Stimulated activated naive CD8-positive, alpha-beta T cell treated with anti-CD3 and anti-CD28 coated beads, Interleukin-15, Interleukin-2, amounts not matched to agents 100 U/mL and 50 U/mL, for 24 hours (primary cell): ENCODE measurements at places on chromosomes 13 and 19.
A peak's percentile ranks its signal among the peaks of the same experiment; 100 is the strongest.

DNA sequence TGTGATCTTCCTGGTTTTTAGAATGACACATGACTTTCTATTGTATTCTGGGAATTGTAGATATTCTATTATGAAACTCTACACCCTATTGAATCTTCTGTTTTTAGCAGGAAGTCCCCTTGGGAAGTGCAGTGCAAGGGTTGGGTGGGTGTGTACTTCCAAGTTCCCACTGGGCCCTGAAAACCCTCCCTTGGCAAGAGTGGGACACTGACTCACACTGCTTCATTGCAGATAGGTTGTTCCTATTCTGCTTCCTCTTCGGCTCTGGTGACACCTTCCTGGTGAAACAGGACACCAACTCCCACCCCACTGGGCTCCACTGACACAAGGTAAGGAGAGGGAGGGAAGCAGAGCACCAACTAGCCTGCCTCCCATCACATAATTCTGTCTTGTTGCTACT is 121.8 kb downstream of the KCTD12 start:
- no peak for DNase-seq

DNA sequence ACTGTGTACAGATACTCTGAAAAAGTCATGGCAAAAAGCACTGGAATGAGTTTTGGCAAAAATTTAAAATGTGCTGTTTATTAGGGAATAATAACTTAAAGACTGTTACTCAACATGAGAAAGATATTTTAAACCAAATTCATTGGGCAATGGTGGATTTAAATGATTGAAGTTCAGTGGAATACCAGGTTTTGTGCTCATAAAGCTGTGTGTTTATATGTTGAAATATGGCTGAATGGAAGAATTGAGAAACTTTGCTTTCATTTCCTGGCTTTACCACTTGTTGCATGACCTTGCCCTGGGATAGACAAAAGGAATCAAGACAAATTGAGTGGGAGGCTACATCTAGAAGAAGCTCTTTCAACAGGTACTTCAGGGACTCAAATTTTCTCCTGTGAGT is 246.4 kb downstream of the GPC5 start:
- DNase-seq: no peak

- no peak for DNase-seq
Observed at GRCh38 chr19:14066134-14066533, 4.3 kb upstream of the PALM3 start.

- no peak for DNase-seq
Observed at GRCh38 chr13:106819413-106820180, 251.7 kb upstream of the ARGLU1 start.

- DNase-seq: no peak
Observed at GRCh38 chr19:5996102-5996501, 18.2 kb upstream of the RANBP3 start.

DNA sequence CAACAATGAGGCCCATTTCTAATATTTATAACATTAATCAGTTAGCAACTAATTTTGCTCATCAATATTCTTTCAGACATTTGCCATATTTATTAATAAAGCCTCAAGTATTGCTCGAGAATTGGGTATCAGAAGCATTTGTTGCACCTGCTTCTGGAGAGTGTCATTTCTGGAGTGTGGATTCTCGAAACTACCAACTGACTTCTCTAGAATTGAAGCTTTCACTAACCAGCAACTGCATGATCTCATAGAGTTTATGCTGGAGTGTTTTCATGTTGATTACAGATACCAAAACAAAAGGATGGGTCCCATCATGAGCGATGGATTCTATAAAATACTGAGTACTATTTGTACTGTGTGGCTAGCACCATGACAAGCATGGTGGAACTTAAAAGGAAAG is 121.0 kb upstream of the SLC7A1 start:
- DNase-seq: no peak

- DNase-seq: no peak
Observed at GRCh38 chr13:33379608-33380007, 94.1 kb upstream of the STARD13 start.

- no peak for DNase-seq
Observed at GRCh38 chr13:40596484-40596883, 70.0 kb downstream of the FOXO1 start.

DNA sequence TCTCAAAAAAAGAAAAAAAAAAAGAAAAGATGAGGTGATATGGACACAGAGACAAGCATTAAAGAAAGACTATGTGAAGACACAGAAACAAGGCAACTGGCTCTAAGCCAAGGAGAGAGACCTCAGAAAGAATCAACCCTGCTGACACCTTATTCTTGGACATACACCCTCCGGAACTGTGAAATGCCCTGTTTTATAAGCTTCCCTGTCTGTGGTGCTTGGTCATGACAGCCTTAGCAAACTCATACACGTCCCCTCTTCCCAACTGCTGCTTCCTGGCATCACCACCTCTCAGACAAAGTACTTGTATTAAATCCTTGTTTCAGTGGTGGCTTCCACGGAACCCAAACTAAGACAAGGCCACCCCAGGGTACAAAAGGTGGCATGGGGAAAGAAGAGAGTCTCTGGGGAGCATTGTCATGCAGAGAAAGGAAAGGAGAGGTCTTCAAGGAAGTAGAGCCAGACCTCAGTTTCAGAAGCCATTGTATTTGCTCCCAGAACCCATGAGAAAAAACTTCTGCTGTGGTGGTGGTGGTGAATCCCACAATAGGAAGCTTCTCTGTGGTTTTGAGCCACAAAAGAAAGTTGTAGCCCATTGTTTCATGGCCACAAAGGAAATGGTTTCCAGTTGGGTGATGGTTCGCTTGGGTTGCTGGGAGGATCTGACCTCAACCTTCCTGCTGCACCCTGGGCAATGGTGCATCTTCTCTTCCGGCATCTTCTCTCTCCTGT is 16.3 kb upstream of the TSPAN16 start:
- peak; percentile 30 for DNase-seq

GRCh38 chr13:33228648-33229445 is 56.7 kb downstream of the STARD13 start:
- no peak for DNase-seq

DNA sequence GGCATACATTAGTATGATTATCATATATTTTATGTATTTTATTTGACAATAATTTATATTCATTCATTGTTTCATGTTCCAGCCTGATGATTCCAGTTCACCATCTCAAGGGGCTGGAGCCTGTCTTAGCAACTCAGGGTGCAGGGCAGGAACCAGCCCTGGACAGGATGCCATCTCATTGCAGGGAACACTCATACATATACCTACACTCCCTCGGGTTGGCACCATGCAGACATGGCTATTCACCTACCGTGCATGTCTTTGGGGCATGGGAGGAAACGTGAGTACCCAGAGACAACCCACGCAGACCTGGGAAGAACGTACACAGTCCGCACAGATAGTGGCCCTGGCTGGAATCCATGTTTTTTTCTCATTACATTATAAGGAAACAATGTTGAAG is 151.0 kb upstream of the ZNF536 start:
- no peak for DNase-seq

DNA sequence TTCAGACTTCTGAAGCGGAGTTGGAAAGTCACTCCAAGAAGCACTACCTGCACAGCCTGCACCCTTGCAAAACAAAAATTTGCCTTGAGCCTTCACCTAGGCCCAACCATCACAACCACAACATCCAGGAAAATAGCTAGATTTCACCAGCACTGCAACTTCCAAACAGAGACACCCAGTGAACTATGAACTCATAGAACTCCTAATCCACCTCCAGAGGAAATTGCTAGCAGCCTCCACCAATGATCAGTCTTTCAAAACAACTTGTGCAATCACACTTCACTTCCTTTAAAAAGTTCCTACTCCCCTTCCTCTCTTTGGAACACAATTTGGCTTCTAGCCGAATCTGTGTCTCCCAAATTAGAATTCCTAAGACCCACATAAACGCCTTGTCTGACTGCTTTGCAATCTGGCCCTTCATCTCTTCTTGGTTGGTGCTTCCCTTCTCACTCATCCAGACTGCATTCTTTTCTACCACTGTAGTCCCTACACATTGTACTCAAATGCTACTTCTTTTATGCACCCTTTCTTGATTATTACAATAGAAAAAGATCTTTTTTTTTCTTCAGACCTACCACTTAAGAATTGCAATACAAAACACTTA is 489.2 kb upstream of the ARGLU1 start:
- DNase-seq: no peak

- DNase-seq: peak; percentile 36
Observed at GRCh38 chr19:46715975-46716671, 791 bp downstream of the PRKD2 start.

DNA sequence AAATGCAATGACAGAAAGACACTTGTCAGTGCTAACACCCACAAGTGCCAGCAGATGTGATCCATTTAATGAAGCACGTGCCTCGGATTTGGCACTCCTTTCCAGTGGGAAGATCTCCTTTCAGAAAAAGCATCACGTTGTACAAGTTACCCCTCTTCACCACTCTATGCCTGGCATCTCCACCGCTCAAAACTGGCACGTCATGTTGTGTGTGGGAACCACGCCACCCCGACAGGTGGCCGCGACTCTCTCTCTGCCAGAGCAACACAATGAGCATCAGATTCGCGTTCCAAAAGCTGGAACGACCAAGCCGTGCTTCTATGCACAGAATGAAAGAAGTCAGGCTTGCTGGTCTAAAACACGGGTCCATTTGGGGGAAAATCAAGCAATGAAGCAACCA is 24.3 kb downstream of the TMTC4 start:
- no peak for DNase-seq

DNA sequence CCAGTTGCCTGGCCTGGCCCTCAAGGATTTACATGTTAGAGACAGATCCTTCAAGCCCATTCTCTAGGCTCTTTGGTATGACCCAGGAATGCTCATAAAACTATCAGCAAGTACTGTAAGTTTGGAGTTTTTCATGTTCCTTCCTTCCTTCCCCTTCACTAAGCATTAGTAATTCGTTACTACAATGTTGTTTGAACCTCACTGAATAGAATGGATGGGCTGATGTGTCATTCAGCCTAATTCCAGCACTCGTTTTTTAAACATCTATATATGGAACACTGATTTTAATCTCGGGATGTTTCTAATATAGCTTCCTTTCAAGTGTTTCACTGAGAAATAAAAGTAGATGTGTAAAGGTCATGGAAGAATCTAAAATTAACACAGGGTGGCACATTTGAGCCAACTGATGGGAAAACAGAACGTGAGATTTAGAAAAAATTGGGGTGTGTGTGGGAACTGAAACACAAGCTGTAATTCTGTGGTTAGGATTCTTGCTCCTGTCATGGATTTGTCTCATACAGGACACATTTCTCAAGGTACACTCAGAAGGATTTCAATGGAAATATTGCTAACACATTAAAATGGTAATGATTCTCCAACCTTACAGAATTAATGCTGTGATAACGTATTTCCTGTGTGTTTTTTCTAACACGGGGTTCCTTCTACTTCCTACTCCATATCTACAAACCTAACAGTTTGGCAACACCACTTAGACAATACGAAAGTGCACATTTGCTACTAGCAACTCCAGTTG is 93.4 kb downstream of the FLT1 start:
- no peak for DNase-seq

DNA sequence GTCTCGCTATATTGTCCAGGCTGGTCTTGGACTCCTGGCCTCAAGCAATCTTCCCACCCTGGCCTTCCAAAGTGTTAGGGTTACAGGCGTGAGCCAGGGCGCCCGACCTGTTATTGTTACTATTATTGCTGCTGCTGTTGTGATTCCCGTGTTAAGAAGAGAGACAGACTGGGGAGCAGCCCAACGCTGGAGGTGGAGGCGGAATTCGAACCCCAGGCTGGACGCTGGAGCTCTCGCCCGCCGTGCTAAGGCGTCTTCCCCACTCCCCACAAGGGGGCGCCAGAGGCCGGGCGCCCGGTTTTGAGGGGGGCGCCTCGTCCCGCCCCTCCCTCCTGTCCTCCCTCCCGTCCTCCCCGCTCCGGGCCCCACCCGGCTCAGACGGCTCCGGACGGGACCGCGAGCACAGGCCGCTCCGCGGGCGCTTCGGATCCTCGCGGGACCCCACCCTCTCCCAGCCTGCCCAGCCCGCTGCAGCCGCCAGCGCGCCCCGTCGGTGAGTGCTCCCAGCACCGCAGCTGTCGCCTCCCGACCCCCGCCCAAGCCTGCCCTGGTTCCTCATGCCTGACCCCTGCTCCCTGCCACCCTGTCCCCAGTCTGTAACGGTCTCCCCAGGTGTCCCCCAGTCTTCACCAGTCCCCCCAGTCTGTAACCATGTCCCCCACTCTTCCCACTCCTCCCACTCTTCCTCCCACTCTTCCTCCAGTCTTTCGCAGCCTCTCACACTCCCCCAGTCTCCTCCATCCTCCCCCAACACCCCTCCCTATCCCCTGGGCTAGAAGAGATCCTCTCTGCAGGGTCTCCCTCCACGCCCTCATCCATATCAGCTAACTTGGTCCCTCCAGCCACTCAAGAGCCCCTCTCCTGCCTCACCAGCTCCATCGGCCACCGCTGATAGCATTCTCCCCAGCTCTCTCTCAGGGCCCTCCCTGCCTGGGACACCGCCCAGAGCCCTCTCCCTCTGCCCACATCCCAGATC is at the start of gene EHD2:
TSS of gene EHD2 (plus strand) at position 377 of the 976 bp plus-strand sequence. CDS start 3,191 bp downstream, outside the sequence.
- DNase-seq: peak; percentile 77

- no peak for DNase-seq
Observed at GRCh38 chr19:37563518-37563917, 31.1 kb downstream of the ZNF571 start.

- no peak for DNase-seq
Observed at GRCh38 chr13:93539914-93540313, 313.3 kb downstream of the GPC6 start.

GRCh38 chr19:41225238-41226052 is 6.4 kb downstream of the AXL start:
- peak; percentile 60 for DNase-seq

DNA sequence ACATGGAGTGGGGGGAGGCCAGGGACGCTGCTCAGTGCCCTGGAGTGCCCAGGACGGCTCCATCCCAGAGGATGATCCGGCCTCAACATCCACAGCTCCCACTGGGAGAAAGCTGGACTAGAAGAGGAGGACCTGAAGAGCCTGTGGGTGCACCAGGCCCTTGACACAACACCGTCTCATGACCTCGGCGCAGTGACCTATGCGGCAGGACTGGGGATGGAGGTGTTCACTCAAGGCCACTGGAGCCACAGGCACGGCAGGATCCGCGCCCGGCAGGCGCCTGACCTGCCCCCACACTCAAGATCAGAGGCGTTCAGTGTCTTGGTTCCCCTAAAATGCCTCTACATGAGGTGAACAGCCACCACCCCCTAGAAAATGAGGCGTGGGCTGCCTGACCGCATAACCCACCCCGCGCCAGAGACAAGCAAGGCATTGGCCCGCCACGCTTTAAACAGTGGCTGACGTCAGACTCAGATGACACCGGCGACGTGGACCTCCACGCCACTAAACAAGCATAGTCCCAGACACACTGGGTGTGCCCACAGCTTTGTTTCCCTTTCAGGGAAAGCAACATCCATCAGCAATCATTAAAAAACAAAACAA is 8.0 kb downstream of the SGTA start:
- no peak for DNase-seq

- DNase-seq: peak; percentile 86
Observed at GRCh38 chr19:13172346-13173138, 22.3 kb downstream of the IER2 start.

DNA sequence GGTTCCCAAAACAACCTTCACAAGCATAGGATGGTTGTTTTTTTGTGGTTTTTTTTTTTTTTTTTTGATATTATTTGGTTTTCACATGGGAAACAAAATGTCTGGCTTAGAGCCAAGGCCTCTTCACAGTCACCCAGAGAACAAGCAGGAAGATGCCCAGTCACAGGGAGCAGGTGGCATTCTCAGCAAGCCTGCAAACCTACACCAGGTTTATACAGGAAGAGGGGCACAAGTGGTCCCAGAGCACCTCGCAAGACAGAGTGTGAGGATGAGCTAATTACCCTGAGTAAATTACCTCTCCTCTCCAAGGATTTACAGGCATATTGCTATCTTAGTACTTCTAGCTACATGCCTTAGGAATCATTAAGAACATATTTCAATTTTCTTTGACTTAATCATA is 1375.6 kb downstream of the EFNB2 start:
- no peak for DNase-seq
